ENCODE measurements at places on chromosomes 16 and 17.

- H3K4me1 ChIP-seq, result peaks cover 56% of the 10 kb centered on the region
- peak overlapping the region; percentile 85 for H3K4me3 ChIP-seq
Observed at GRCh38 chr17:30378241-30378824, 394 bp upstream of the CPD start.

- peaks cover 55% of the 10 kb centered on the region for H3K4me1 ChIP-seq
- peak overlapping the region; percentile 95 for H3K27ac ChIP-seq
- peak overlapping the region; percentile 50 for H3K4me3 ChIP-seq
- no peaks in the 10 kb centered on the region for H3K27me3 ChIP-seq
Observed at GRCh38 chr17:8934346-8934745, 31.2 kb downstream of the PIK3R5 start.

DNA sequence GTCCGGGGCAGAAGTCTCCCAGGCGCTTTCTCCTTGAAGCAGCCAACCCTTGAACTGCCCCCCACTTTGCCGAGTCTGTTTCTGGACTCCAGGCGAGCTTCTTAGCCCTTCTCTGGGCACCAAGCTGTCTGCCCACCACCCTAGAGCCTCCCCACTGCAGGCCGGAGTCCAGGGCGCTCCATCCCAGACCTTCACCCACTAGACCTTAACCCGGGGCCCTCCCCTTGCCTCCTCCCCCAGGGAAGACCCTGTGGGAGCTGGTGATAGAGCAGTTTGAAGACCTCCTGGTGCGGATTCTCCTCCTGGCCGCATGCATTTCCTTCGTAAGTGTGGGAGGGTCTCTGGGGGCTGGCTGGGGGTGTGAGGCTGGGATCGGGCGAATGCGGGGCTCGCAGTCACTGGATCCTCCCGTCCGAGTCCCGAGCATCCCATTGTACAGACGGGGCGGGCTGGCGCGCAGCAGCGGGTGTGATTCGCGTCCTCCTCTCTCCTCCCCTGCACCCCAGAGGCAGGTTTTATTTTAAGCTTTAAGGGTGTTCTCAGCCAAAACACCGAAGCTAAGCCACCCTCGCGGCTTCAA is 1.1 kb downstream of the ATP2A1 start:
- H3K4me3 ChIP-seq, result peak overlapping the region; percentile 88
- H3K36me3 ChIP-seq, result peaks cover 2% of the 10 kb centered on the region
- DNase-seq, result no peak
- peaks cover 15% of the 10 kb centered on the region for H3K27me3 ChIP-seq
- peaks cover 27% of the 10 kb centered on the region for H3K4me1 ChIP-seq

DNA sequence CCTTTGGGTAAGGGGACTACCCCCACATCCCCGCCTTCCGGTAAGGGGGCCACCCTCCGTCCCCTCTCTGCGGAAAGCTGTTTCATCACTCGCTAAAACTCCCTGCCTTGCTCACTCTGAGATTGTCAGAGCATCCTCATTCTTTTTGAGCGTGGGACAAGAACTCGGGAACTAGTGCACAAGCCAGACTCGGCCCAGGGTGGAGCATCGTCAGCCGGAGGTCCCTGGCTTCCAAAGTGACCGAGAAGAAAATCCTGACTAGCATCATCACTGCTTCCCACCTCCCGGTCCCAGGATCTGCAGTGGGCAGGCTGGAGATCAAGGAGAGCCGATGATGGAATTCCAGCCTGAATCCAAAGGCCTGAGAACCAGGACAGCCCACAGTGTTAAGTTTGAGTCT is 380.3 kb downstream of the SEC14L1 start:
- DNase-seq, result no peak
- H3K4me1 ChIP-seq, result no peaks in the 10 kb centered on the region

GRCh38 chr16:54076006-54076504 is 210.5 kb downstream of the IRX3 start:
- peaks cover 3% of the 10 kb centered on the region for H3K36me3 ChIP-seq
- no peak overlapping the region for H3K27ac ChIP-seq
- DNase-seq, result no peak
- H3K4me3 ChIP-seq, result no peak overlapping the region
- no peaks in the 10 kb centered on the region for H3K4me1 ChIP-seq
- no peaks in the 10 kb centered on the region for H3K27me3 ChIP-seq

GRCh38 chr16:87411375-87412271 is 19.5 kb downstream of the MAP1LC3B start:
- no peak overlapping the region for H3K4me3 ChIP-seq
- DNase-seq, result no peak
- no peaks in the 10 kb centered on the region for H3K27me3 ChIP-seq
- peaks cover 5% of the 10 kb centered on the region for H3K36me3 ChIP-seq
- H3K27ac ChIP-seq, result no peak overlapping the region

- H3K36me3 ChIP-seq, result peaks cover 19% of the 10 kb centered on the region
- H3K4me1 ChIP-seq, result peaks cover 18% of the 10 kb centered on the region
- peak; percentile 66 for DNase-seq
- H3K4me3 ChIP-seq, result peak overlapping the region; percentile 26
- peak overlapping the region; percentile 73 for H3K27ac ChIP-seq
Observed at GRCh38 chr16:68319185-68319908, 8.5 kb downstream of the PRMT7 start.

- H3K4me1 ChIP-seq, result no peaks in the 10 kb centered on the region
- H3K27me3 ChIP-seq, result peaks cover 31% of the 10 kb centered on the region
- H3K27ac ChIP-seq, result no peak overlapping the region
- no peak overlapping the region for H3K4me3 ChIP-seq
- no peaks in the 10 kb centered on the region for H3K36me3 ChIP-seq
Observed at GRCh38 chr17:8692916-8693315, 51.7 kb downstream of the CCDC42 start.

GRCh38 chr17:78759969-78760352 is 22.1 kb downstream of the CYTH1 start:
- no peak for DNase-seq
- no peaks in the 10 kb centered on the region for H3K27me3 ChIP-seq
- peak overlapping the region; percentile 62 for H3K4me3 ChIP-seq
- peak overlapping the region; percentile 93 for H3K27ac ChIP-seq
- H3K4me1 ChIP-seq, result peaks cover 79% of the 10 kb centered on the region

GRCh38 chr17:78114831-78115723 is 13.5 kb downstream of the TMC6 start:
- peaks cover 31% of the 10 kb centered on the region for H3K36me3 ChIP-seq
- H3K4me1 ChIP-seq, result peaks cover 41% of the 10 kb centered on the region
- no peaks in the 10 kb centered on the region for H3K27me3 ChIP-seq
- H3K27ac ChIP-seq, result no peak overlapping the region
- no peak overlapping the region for H3K4me3 ChIP-seq

GRCh38 chr17:607361-608147 is 107.1 kb downstream of the VPS53 start:
- H3K4me1 ChIP-seq, result no peaks in the 10 kb centered on the region
- H3K36me3 ChIP-seq, result peaks cover 6% of the 10 kb centered on the region
- H3K27me3 ChIP-seq, result no peaks in the 10 kb centered on the region
- no peak for DNase-seq

GRCh38 chr16:52545898-52546266 is 1.1 kb downstream of the TOX3 start:
- no peaks in the 10 kb centered on the region for H3K4me1 ChIP-seq
- no peak for DNase-seq
- peaks cover 61% of the 10 kb centered on the region for H3K27me3 ChIP-seq
- no peak overlapping the region for H3K27ac ChIP-seq

DNA sequence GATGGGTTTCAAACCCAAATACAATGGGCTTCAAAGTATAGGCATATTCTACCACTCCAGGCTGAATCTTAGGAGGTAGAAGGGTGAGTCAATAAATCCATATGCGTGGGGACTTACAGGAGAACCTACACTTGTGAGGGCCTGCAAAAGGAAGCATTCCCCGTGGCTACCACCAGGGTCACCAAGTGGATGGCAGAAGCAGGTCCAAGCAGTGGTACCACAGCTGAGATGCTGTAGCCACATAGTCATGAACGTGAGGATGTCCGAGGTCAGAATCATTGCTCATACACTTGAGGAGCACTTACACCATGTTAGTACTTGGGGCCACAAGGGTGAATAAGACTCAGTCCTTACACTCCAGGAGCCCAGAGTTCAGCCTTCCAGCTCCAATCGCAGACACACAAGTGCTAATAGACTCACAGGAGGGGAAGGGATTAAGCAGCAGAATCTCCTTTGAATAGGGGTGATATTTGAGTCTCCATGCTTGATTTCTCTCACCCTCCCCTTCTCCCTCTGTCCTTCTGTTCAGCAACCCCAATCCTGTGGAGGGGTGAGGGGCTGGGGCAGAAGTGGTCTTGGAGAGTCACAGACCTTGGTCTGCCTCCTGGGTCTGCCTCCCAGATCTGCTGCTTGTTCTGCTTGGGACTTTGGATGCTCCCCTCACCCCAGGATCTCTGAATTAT is 42.5 kb upstream of the ASIC2 start:
- H3K4me1 ChIP-seq, result no peaks in the 10 kb centered on the region
- no peak for DNase-seq
- H3K4me3 ChIP-seq, result no peak overlapping the region
- H3K36me3 ChIP-seq, result no peaks in the 10 kb centered on the region

GRCh38 chr16:13005721-13006247 is 104.4 kb downstream of the SHISA9 start:
- no peaks in the 10 kb centered on the region for H3K27me3 ChIP-seq
- H3K4me3 ChIP-seq, result no peak overlapping the region
- H3K36me3 ChIP-seq, result no peaks in the 10 kb centered on the region

GRCh38 chr17:59432657-59433056 is 101.2 kb downstream of the YPEL2 start:
- H3K4me1 ChIP-seq, result peaks cover 21% of the 10 kb centered on the region
- H3K4me3 ChIP-seq, result no peak overlapping the region
- H3K27ac ChIP-seq, result no peak overlapping the region
- DNase-seq, result no peak

DNA sequence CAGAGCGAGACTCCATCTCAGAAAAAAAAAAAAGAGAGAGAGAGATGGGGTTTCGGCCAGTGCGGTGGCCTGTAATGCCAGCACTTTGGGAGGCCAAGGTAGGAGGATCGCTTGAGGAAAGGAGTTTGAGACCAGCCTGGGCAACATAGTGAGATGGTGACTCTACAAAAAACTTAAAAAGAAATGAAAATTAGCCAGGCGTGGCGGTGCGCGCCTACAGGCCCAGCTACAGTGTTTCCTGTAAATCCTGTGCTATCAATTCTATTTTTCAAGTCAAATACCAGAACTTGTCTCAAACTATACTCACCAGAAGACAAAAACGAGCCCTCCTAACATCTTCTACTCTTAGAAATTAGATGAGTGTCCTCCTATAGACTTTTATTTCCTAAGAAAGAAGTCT is 19.3 kb downstream of the UBE2O start:
- no peaks in the 10 kb centered on the region for H3K27me3 ChIP-seq
- H3K4me1 ChIP-seq, result peaks cover 16% of the 10 kb centered on the region
- no peak for DNase-seq

GRCh38 chr16:89919535-89920406 is 1.1 kb downstream of the MC1R start:
- peaks cover 4% of the 10 kb centered on the region for H3K36me3 ChIP-seq
- no peak for DNase-seq
- no peak overlapping the region for H3K4me3 ChIP-seq
- peaks cover 36% of the 10 kb centered on the region for H3K4me1 ChIP-seq

DNA sequence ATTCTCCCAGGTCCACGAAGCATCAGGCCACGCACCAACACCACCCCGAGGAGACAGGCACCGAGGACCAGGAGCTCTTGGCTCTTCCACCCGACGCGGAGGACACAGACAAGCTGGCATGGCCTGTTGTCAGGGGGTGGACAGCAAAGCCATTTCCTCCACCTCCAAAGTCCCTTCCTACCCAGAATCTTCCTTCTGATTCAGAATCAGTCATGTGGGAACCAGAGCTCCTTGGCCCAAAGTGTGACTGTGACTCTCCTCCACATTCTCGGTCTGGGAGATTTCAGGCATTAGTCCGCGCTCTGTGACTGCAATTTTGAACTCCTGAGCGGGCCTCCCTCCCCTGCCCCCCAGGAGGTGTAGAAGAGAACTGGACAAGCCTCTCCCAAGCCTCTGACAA is 9.2 kb downstream of the DNAH17 start:
- H3K36me3 ChIP-seq, result no peaks in the 10 kb centered on the region
- peaks cover 5% of the 10 kb centered on the region for H3K27me3 ChIP-seq
- no peak overlapping the region for H3K27ac ChIP-seq

DNA sequence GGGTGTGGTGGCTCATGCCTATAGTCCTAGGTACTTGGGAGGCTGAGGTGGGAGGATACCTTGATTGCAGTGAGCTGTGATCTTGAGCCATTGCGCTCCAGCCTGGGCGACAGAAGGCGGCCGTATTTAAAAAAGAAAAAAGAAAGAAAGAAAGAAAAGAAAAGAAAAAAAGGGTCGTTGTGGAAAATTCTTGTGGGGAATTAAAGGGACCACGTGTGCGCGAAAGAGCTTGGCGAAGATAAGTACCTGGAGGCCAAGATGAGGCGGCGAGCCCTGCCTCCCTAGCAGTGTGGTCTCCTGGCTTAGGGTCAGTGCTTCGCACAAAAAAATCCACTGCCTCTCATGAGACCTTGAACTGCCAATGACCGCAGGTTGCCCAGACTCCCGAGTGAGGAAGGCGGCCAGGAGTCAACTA is 728 bp upstream of the NMT1 start:
- peaks cover 44% of the 10 kb centered on the region for H3K4me1 ChIP-seq
- H3K36me3 ChIP-seq, result peaks cover 31% of the 10 kb centered on the region
- H3K27ac ChIP-seq, result peak overlapping the region; percentile 96
- no peak for DNase-seq
- H3K27me3 ChIP-seq, result no peaks in the 10 kb centered on the region

DNA sequence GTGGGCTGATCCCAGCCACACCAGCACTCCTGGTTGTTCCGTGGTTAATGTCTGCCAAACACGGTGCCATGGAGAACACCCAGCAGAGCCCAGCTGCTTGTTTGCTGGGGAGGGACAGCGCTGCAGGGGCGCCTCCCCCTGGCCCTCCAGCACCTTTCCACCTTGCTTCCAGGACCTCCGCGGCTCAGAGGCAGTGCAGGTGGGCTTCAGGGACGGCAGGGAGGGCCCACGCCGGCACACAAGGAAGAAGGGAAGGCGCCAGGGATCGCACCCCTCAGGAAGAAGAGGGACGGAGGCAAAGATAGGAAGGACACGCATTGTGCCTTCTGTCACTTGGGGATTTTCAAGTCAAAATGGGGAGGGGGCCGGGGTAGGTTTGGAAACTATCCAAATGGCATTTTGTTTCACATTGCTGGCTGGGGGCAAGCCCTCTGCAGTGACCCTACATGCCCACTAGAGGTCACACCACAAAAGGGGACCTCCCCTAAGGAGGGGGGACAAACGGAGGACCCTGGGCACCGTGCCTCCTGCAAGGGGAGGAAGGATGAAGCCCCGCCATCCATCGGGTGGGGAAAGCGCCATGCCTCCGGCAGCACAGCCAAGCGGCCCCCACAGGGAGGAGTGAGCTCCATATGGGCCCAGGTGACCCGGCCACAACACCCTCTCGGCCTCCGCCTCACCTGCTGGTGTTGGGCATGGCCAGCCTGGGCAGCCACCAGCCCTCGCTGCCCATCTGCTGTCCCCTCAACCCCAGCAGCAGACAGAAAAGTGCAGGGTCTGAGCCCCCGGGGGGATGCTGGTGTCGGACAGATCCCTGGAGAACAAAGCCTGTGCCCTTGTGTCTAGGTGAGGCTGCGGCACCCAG is 7.5 kb upstream of the C16orf95 start:
- H3K4me1 ChIP-seq, result peaks cover 7% of the 10 kb centered on the region
- no peaks in the 10 kb centered on the region for H3K27me3 ChIP-seq
- no peak overlapping the region for H3K4me3 ChIP-seq
- H3K36me3 ChIP-seq, result no peaks in the 10 kb centered on the region
- no peak overlapping the region for H3K27ac ChIP-seq

DNA sequence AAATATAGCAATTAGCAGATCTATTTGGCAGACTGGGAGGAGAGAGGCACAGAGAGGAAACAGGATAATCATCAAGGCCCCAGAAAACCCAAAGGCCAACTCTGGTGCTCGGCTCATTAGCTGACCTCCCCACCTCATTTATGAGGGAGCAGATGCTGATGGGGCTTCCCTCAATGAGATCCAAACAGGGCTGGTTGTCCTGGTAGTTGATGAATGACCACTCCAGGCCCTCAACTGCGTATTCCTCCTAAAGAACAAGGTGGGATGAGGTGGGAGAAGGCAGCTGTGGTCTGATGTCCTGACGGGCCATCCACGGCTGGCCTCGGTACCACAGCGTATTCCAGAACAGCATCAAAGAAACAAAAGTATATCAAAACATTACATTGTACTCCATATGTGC is 20.8 kb downstream of the ZNHIT3 start:
- peaks cover 6% of the 10 kb centered on the region for H3K4me1 ChIP-seq
- H3K27ac ChIP-seq, result no peak overlapping the region
- no peak for DNase-seq
